ENCODE measurements at places on chromosomes 2 and 18. TPM values are rescaled to one million over a fixed set of nuclear protein-coding genes. Genes with fewer than 3 reads are reported as not detected.
A peak's percentile ranks its signal among the peaks of the same experiment; 100 is the strongest.

CRYGD gene
- not detected for total RNA-seq

DARS1 gene
- total RNA-seq, result 22.1 TPM

ANKRD30BL gene
- not detected for total RNA-seq

- peaks cover 18% of the 10 kb centered on the region for H3K4me1 ChIP-seq
- no peak overlapping the region for H3K27ac ChIP-seq
- H3K36me3 ChIP-seq, result no peaks in the 10 kb centered on the region
Measured at GRCh38 chr18:75249672-75250470, 39.3 kb downstream of the TSHZ1 start.

DNA sequence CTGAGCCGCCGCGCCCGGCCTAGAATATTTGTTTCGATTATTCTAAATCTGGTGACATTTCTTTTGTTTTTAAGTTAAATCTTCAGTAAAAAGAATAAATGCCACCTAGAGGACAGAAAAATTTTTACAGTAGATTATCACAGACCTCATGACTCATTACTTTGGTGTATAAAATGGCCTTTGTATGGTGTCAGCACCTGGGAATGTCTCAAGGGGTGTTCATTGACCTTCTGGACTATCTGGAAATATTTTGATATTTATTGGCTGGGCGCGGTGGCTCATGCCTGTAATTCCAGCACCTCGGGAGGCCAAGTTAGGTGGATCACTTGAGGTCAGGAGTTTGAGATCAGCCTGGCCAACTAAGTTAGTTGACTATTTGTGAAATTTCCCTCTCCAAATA lies 30.3 kb upstream of the SLC30A6 start:
- H3K36me3 ChIP-seq, result no peaks in the 10 kb centered on the region
- H3K27me3 ChIP-seq, result no peaks in the 10 kb centered on the region
- peak; percentile 57 for DNase-seq
- no peak overlapping the region for H3K4me3 ChIP-seq

Measured in body of pancreas (tissue), 4 donors.